ENCODE measurements at places on chromosomes 16 and 17.
A peak's percentile ranks its signal among the peaks of the same experiment; 100 is the strongest.

DNA sequence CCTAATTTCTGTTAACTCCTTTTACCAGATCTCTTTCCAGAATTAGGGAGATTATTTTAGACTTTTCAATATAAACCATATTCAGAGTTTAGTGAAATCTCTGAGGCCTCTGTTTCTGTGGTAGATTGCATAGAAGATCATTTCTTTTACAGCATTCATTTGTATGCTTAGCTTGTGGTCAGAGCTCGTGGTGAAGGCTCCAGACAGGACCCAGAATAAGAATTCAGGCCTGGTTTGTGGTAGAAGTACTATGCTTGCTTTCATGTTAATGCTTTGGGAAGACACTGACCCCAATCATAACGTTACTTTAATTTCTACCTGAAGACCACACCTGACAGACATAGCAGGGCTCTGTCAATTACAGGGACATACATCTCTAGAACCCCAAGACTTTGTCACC is 258.1 kb downstream of the FTO start:
- no peak overlapping the region for H3K27ac ChIP-seq
- no peak for DNase-seq
- no peak overlapping the region for H3K4me3 ChIP-seq
- no peaks in the 10 kb centered on the region for H3K4me1 ChIP-seq
- H3K27me3 ChIP-seq = no peaks in the 10 kb centered on the region
- no peaks in the 10 kb centered on the region for H3K36me3 ChIP-seq

- H3K36me3 ChIP-seq = no peaks in the 10 kb centered on the region
- no peak for DNase-seq
- H3K27ac ChIP-seq = no peak overlapping the region
- H3K27me3 ChIP-seq = peaks cover 50% of the 10 kb centered on the region
- peak overlapping the region; percentile 77 for H3K4me3 ChIP-seq
Measured at GRCh38 chr17:7834542-7834956, 532 bp downstream of the KDM6B start.

- H3K4me1 ChIP-seq = peaks cover 51% of the 10 kb centered on the region
- no peak for DNase-seq
Measured at GRCh38 chr17:83086907-83087787, 7.7 kb downstream of the METRNL start.

DNA sequence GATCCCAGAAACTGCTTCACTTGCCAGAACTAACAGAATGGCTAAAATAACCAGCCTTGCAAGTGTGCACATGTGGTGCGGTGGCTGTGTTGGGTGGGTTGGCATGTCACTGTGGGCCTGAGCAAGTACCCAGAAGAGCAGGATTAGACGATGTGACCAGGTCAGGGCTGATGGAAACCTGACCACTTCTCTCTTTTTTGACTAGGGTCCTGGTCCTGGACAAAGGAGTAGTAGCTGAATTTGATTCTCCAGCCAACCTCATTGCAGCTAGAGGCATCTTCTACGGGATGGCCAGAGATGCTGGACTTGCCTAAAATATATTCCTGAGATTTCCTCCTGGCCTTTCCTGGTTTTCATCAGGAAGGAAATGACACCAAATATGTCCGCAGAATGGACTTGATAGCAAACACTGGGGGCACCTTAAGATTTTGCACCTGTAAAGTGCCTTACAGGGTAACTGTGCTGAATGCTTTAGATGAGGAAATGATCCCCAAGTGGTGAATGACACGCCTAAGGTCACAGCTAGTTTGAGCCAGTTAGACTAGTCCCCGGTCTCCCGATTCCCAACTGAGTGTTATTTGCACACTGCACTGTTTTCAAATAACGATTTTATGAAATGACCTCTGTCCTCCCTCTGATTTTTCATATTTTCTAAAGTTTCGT is 16.7 kb downstream of the ANKRD40 start:
- H3K4me1 ChIP-seq = peaks cover 1% of the 10 kb centered on the region
- peaks cover 11% of the 10 kb centered on the region for H3K36me3 ChIP-seq
- no peak overlapping the region for H3K27ac ChIP-seq

GRCh38 chr16:80587071-80587470 is 46.3 kb downstream of the DYNLRB2 start:
- no peak overlapping the region for H3K27ac ChIP-seq
- no peak for DNase-seq
- no peak overlapping the region for H3K4me3 ChIP-seq
- no peaks in the 10 kb centered on the region for H3K4me1 ChIP-seq

GRCh38 chr17:42521666-42522262 is 14.3 kb upstream of the NAGLU start:
- H3K36me3 ChIP-seq = peaks cover 3% of the 10 kb centered on the region
- no peaks in the 10 kb centered on the region for H3K27me3 ChIP-seq
- DNase-seq = no peak
- H3K4me1 ChIP-seq = peaks cover 16% of the 10 kb centered on the region
- no peak overlapping the region for H3K27ac ChIP-seq

GRCh38 chr17:7383742-7384488 is 3.0 kb downstream of the TNK1 start:
- H3K27ac ChIP-seq = no peak overlapping the region
- peaks cover 15% of the 10 kb centered on the region for H3K4me1 ChIP-seq
- no peaks in the 10 kb centered on the region for H3K27me3 ChIP-seq

GRCh38 chr16:67657751-67658518 is 2.1 kb downstream of the ACD start:
- no peak for DNase-seq
- no peaks in the 10 kb centered on the region for H3K36me3 ChIP-seq
- H3K4me3 ChIP-seq = no peak overlapping the region
- H3K4me1 ChIP-seq = peaks cover 16% of the 10 kb centered on the region
- H3K27ac ChIP-seq = no peak overlapping the region
- no peaks in the 10 kb centered on the region for H3K27me3 ChIP-seq

DNA sequence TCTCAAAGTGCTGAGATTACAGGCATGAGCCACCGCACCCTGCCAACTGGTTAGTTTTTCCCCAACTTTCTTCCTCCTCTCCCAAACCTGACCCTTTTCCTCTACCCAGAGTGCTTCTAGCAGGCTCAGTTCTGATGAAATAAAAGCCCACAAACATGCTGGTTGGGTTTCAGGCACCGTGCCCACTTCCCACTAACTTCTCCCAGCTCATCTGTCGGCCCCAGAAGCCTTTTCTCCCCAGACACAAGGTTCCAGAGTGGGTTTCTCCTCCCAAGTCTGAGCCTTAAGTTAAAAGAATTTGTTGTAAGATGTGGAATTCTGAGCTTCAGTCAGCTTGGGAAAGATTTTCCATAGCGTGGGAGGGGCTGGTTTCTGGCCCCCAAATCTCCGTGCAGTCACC is 11.5 kb upstream of the SCN4A start:
- H3K27ac ChIP-seq = no peak overlapping the region
- H3K4me3 ChIP-seq = no peak overlapping the region
- no peaks in the 10 kb centered on the region for H3K27me3 ChIP-seq

DNA sequence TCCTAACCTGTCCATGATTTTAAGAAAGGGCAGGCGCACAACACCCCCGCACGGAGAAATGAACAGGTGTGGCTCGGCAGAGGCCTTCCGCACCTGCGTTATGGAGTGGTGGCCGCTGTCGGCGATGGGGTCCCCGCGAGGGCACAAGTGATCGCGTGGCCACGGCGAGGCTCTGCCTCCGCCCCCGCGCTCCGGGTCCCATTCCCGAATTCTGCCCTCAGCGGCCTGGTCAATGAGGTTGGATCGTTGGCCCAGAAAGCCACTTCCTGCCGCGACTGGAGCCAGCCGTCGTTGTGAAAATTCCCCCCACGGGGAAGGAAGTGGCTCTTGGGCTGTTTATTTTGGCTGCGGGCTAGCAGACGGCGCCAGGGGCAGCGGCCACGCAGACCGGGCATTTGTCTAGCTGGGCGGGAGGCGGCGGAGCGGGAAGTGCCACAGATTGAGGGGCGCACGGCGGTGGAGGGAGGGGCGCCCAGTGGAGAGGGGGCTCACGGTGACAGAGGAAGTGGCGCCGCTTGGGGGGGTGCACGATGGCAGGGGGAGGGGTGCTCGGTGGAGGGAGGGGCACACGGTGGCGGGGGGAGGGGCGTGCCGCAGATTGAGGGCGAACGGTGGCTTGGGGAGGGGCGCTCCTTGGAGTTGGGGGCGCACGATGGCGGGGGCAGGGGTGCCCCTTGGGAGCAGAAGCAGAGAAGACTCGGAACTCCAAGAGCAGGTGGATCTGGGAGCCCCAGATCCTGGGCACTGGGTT is 25.0 kb downstream of the MRC2 start:
- DNase-seq = no peak
- H3K27me3 ChIP-seq = no peaks in the 10 kb centered on the region
- peaks cover 11% of the 10 kb centered on the region for H3K4me1 ChIP-seq
- H3K27ac ChIP-seq = peak overlapping the region; percentile 36

DNA sequence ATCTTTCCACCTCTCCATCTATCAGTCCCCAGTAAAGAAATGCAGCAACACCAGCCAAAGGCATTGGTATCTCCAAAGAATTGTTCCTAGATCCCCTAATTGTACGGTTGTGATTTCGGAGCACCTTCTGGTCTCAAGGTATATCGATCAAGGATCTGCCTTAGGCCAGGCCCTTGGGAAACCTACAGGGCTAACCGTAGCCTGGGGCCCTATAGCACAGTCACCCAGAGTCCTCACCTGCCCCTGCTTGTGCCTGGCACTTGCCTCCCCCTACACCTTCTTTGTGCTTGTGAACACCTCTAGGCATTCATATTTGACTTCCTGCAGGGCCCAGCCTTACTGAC is 16.8 kb upstream of the AURKB start:
- peak overlapping the region; percentile 75 for H3K4me3 ChIP-seq
- peaks cover 15% of the 10 kb centered on the region for H3K4me1 ChIP-seq
- H3K27me3 ChIP-seq = no peaks in the 10 kb centered on the region
- peak; percentile 56 for DNase-seq
- H3K36me3 ChIP-seq = peaks cover 46% of the 10 kb centered on the region
- H3K27ac ChIP-seq = peak overlapping the region; percentile 44

DNA sequence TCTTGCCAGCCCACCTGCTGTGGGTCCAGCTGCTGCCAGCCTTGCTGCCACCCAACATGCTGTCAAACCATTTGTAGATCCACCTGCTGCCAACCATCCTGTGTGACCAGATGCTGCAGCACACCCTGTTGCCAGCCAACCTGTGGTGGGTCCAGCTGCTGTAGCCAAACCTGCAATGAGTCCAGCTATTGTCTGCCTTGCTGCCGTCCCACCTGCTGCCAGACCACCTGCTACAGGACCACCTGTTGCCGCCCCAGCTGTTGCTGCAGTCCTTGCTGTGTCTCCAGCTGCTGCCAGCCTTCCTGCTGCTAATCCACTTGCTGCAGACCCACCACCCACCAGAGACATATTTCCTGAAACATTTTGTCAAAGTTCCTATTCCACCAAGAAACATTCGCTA is 641 bp downstream of the KRTAP9-1 start:
- H3K4me1 ChIP-seq = no peaks in the 10 kb centered on the region
- no peaks in the 10 kb centered on the region for H3K36me3 ChIP-seq
- no peak overlapping the region for H3K4me3 ChIP-seq
- DNase-seq = no peak
- no peaks in the 10 kb centered on the region for H3K27me3 ChIP-seq

DNA sequence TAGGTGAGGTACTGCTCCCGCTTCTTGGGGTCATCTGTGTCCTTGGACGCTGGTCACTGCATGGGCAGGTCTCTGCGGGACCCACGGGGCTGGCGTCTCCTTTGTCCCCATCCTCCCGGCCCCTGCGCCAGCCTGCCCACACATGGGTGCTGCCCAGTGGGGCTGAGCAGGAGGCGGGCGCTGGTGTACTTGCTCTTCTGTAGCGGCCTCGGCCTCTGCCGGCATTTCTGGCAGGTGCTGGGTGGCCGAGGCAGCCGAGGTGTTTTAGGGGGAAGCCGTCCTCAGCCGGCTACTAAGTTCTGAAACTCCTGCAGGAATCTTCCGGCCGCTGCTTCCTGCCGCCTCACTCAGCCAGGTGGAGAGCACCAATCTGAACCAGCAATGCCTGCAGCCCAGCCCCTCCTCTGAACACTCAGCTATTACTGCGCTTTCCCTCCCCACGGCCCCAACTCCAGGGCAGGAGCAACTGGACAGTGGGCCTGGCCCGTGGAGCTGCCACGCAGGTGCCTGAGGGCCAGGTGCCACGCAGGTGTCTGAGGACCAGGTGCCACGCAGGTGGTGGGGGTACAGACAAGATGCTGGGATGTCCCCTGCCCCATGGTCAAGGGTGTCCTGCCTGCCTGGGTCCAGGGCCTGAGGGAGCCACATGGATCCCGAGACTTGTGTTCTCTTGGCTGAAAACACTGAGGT is 10.0 kb downstream of the DECR2 start:
- no peaks in the 10 kb centered on the region for H3K4me1 ChIP-seq
- H3K27me3 ChIP-seq = no peaks in the 10 kb centered on the region
- H3K4me3 ChIP-seq = no peak overlapping the region
- H3K27ac ChIP-seq = no peak overlapping the region

DNA sequence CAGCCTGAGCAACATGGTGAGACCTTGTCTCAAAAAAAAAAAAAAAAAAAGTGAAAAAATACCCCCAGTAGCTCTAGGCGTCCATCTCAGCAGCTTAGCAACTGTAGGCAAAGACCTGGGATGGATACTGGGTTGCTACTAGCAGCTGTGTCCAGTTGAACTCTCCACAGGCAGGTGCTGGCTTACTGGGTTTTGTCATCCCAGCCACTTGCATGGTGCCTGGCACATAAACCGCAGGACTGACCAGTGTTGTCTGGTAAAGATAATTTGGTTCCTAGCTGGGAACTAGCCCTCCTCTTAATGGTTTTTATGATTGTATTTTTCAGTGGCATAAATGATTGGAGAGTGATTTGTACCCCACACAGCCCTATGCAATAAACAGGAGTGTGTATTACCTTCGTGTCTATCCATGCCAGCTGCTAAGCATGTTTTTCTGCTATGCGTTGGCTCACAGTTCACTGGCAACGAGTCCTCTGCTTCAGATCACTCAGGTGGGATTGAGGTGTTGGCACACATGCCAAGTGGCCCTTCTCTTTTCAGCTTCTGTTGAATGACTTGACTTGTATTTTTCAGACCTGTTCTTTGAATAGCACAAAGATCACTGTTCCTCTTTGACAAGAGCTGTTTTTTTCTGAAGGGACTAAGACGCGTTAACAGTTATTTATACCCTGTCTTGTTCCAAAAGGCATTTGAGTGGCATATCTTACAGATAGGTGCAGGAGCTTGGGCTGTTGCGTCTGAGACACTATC is 352.9 kb downstream of the SNX29 start:
- H3K4me1 ChIP-seq = no peaks in the 10 kb centered on the region
- no peaks in the 10 kb centered on the region for H3K36me3 ChIP-seq
- DNase-seq = no peak
- H3K27ac ChIP-seq = no peak overlapping the region
- no peaks in the 10 kb centered on the region for H3K27me3 ChIP-seq
- no peak overlapping the region for H3K4me3 ChIP-seq

All from H1 (cell line).